ENCODE measurements at places on chromosomes 13 and 19.

GRCh38 chr19:2944403-2944774 is 382 bp downstream of the ZNF77 start:
- no peak for DNase-seq

GRCh38 chr19:33941133-33941532 is 144.5 kb downstream of the KCTD15 start:
- no peak for DNase-seq

DNA sequence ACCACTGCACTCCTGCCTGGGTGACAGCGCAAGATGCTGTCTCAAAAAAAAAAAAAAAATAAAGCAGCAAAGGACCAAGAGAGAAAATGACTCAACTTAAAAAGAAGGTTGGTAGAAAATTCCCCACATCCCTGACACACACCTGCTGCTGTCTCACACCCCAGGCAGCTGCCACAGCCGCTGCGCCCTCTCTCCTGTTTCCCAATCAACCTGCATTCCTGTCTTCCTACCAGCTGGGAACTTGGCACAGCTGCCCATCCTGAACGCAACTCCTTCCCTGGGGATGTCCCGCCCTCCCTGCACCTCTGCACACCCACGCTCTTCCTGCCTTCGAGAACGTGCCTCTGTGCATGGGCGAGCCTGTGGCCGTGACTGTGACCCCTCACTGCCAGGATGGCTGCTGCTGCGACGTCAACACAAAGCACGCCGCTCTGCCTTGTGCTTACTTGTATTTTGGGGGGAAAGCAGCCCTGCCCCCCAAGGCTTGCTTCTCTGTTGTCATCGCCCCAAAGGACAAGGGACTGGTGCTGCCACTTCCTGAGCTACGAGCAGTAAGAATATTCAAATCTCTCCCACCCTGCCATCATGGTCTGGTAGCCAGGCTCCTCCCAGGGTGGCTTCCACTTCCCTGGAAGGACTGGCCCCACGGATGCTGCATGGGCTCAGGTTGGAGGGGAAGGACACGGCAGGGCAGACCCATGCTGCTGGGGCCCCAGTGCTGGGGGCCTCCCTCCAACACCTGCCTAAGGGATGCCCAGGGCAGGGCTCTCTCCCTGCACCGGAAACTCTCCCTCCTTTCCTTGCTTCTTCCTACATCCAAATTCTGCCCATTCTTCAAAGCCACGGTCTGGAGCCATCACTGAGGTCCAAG is 20.7 kb downstream of the SH3GL1 start:
- DNase-seq, result no peak

GRCh38 chr13:77492982-77493381 is 42.5 kb upstream of the SCEL start:
- DNase-seq, result no peak

DNA sequence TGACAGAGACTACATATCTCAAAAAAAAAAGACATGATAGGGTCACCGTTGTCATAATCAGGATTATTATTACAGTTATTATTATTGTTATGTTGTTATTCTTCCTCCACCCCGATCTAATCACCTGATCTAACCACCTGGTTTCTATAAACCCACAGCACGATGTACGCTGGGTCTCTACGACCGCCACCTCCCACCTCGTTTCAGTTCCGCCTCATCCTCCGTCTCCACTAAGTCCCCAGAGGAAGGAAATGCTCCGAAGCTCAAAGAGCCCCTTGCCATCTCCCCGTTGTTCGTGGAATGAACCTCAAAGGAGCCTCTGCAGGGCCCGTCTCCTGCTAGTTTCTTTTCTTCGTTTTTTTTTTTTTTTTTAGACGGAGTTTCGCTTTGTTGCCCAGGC is 15.9 kb upstream of the MEIS3 start:
- DNase-seq, result no peak

DNA sequence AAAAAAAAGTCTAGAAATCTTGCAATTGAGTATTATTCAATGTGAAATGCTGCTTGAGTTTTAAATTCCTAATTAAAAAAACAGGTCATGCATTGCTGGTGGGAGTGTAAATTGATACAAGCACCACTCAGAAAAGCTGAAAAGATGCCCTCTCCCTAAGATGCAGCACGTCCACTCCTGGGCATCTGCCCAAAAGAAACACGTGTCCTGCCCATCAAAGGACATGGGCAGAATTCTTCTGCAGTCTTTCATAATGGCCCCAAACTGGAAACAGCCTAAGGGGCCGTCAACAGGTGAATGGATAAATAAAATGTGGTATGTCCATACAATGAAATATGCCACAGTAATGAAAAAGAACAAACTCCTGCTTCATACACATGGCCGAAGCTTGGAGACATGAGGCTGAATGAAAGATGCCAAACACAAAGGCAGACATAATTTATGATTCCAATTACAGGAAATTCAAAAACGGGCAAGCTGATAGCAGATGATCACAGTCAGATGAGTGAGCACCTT is 7.8 kb downstream of the POU2F2 start:
- DNase-seq, result no peak

DNA sequence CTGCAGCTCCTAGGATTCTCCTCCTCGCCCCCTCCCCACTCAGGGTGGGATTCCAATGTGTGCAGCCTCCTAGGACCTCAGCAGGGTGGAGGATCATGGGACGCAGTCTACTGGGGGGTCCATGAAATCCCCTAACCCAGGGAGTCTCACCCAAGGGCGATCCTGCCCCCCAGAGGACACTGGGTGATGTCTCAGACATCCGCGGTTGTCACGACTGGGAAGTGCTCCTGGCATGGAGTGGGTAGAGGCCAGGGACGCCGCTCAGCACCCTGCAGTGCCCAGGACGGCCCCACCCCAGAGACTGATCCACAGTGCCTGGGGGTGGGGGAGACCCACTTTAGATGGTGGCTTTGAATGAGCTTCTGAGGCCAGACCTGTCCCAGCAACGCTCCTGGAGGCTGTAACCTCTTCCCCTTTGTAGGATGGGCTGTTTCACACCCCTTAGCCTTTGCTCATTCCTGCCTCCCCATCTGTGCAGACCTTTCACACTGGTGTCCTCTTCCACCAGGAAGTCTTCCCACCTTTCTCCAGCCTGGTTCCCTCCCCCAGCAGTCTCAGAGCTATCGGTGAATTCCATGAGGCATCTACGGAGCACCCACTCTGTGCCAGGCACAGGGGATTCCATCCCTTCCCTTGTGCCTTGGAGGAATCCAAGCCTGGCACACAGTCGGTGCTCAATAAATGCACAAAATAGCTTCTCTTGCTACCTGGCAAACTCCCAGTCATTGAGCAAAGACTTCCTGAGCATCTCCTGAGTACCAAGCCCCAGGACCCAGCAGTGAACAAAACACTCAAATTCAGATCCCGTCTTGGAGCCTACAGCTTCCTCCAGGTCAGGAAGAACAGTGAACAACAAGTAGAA is 10.5 kb downstream of the SMIM24 start:
- DNase-seq, result no peak

DNA sequence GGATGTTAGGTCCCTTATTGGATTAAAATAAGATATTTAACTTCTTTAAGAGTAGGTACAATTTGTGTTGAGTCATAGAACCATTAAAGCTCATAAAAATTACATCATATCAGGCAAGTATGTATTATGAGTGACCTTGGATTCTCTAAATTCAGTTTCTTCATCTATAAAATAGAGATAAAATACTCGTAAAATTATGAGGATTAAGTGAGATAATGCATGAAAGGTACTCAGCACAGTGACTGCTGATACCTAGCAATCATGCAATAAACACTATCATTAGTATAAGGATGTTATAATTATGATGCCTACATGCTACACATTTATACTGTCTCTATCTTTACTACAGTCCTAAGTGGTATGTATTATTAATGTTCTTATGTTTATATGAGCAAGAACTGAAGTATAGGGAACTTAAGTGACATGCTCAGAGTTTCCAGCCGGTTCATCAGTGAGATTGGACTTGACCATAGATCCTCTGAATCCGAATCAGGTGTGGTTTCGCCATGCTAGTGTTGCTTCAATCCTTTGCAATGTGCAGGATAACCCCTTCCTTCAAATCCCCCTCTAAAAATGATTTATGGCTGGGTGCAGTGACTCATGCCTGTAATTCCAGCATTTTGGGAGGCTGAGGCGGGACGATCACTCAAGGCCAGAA is 22.9 kb upstream of the FRY start:
- no peak for DNase-seq

DNA sequence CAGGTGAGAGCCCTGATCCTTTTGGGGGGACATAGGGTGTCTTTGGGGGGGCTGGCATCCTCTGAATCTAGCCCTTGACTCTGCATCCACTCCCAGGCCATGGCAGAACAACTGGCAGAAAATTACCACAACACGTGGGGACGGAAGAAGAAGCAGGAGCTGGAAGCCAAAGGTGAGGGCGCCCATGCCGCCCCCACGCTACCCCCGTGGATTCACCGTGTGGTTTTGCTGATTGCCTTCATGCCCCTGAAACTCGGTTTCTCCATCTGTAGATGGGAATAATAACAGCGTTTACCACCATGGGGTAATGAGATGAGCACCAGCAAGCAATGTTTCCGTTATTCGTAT is 72.9 kb downstream of the RYR1 start:
- no peak for DNase-seq

DNA sequence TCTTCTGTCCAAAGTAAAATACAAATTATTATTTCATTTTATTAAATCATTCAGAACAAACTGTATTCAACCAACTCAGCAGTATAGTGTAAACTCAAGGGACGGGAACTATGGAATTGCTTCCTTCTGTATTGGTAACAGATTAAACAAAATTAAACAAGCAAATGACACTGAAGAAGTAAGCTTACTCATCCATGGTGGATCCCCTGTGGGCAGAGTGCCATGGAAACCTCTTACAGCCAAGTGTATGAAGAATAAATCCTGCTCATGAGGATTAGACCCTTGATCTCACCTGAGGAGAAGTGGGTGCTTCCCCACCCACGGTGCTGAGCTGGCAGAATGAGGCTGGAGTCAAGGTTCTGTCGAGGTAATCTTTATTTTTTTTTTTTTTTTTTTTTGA is 18.0 kb upstream of the RFXAP start:
- no peak for DNase-seq

GRCh38 chr19:50281491-50281890 is 47.7 kb downstream of the KCNC3 start:
- DNase-seq, result no peak

DNA sequence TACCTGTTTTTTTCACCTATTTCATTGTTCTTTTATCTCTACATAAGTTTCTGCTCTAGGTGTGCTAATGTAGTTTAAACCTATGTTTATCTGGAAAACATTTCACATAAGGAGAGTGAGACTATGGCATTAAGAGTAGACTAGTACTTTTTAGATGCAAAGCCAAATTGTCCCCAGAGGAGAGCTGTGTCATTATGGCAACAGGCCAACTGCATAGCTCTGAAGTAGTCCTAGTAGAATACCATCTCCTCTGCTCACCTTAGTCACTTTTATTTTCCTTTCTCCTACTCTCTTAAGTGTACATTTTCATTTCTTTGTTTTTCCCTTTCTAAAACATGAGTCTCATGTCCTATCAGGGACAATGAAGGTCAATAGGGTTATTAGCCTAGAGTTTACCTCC is 123.1 kb downstream of the ITGBL1 start:
- DNase-seq, result no peak

DNA sequence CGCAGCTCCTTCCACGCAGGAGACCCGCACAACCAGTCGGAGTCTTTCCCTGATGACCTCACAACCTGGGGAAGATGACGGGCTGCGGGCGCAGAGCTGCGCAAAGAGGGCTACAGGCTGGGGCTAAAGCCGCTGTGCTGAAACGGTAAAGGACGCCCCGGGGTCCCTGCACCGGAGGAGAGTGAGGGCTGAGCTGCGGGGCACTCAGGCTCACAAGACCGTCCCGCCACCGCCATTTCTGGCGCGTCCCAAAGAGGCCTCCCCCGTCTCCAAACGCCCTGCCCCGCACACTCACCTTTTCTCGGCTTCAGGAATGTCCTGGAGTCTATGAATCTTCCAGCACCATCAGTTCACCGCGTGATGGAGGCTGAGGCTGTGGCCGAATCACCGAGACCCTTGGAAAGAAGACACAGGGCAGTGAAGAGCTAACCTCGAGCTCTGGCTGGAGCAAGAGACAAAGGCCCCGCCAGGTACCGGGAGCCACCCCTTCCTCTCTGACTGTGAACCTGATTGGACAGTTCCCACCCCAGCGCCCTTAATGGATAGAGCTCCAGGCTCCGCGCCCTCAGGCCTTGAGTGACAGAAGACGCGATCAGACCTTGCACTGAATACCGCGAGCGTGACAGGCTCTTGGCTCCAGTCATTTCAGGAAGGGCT is 41.8 kb upstream of the ZNF429 start:
- DNase-seq, result peak; percentile 69

DNA sequence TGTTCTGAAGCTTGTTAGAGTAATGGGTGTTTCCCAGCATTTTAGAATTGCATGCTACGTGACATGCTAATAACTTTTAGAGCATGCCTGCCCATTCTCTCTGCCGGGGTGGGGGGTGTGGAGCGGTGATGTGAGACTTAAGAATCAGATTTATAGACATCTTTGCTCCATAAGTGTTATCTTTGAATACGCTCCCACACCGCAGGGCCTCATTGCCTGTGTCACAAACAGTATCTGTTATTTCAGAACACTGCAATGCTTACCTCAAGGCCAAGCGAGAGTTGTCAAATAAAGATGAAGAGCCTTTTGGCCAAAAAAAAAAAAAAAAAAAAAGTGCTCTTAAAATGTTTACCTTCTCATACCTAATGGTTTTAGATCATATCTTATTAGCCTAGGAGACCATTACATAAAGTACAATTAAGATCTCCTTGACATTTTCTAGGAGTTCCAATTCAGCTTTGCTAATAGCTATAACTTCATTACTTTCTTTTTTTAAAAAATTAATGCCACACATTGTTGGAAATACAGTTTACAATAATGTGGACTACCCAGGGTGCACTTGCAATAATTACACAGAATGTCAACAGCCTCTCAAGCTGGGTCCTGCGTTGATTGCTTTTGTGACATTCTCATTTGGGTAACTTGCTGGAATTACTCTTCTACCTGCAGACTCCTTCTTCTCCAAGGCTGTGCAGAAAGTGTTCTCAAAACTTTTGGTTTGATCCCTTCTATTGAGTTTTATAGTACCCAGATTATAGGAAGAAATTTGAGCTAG is 525.3 kb downstream of the KLF12 start:
- no peak for DNase-seq

GRCh38 chr19:41887711-41888382 is 4.9 kb downstream of the ARHGEF1 start:
- DNase-seq, result no peak

DNA sequence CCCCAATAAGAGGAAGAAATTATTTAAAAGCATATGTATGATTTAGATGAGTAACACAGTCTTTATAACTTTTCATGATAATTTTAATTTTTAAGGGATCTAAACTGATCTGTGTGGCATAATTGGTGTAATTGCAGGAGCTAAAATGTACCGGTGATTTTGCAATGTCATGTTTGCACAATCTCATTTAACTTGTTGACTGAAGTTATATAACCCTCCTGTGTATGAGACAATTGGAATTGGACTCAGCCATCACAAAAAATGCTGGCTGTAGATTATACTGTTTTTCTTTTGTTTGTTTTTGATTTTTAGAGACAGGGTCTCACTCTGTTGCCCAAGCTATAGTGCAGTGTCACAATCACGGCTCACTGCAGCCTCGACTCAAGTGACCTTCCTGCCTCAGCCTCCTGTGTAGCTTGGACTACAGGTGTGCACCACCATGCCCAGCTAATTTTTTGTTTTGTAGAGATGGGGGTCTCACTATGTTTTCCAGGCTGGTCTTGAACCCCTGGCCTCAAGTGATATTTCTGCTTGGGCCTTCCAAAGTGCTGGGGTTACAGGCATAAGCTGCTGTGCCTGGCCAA is 26.1 kb downstream of the FGF9 start:
- no peak for DNase-seq

Measured in LNCaP clone FGC (cell line).